ENCODE measurements at places on chromosomes 6 and 20. TPM values are rescaled to one million over a fixed set of nuclear protein-coding genes. Genes with fewer than 3 reads are reported as not detected.

Gene RPP40
- polyA plus RNA-seq, result 8.2 TPM

Gene ZFP57
- not detected for polyA plus RNA-seq

Gene GABRR1
- not detected for polyA plus RNA-seq

Gene IL17A
- not detected for polyA plus RNA-seq

Gene CEP57L1
- polyA plus RNA-seq, result 16.5 TPM

Gene OPRM1
- polyA plus RNA-seq, result not detected

Gene POU3F2
- polyA plus RNA-seq, result not detected

Gene SYCP2L
- polyA plus RNA-seq, result 0.22 TPM

Gene PAX1
- not detected for polyA plus RNA-seq

Gene MTHFD1L
- polyA plus RNA-seq, result 69.1 TPM

Gene ADGRB3
- not detected for polyA plus RNA-seq

Gene GID8
- 24.4 TPM for polyA plus RNA-seq

Gene PROKR2
- polyA plus RNA-seq, result not detected

Gene MYH7B
- polyA plus RNA-seq, result 0.02 TPM

Gene CENPQ
- polyA plus RNA-seq, result 3.4 TPM

Gene ADGRF5
- polyA plus RNA-seq, result not detected

Gene TINAG
- not detected for polyA plus RNA-seq

Gene ID1
- polyA plus RNA-seq, result 7.8 TPM

Gene MAP7
- polyA plus RNA-seq, result 0.29 TPM
